ENCODE measurements at places on chromosomes 5 and 9. TPM values are rescaled to one million over a fixed set of nuclear protein-coding genes. Genes with fewer than 3 reads are reported as not detected.

AIF1L gene
- total RNA-seq: 57.2 TPM

SH3GL2 gene
- total RNA-seq: not detected

FOXD4L4 gene
- total RNA-seq: not detected

PRLR gene
- total RNA-seq: 2.4 TPM

SV2C gene
- not detected for total RNA-seq

INSYN2B gene
- total RNA-seq: 0.84 TPM

CAMK2A gene
- not detected for total RNA-seq

ADAM19 gene
- 9.4 TPM for total RNA-seq

FGF1 gene
- total RNA-seq: 9.9 TPM

ISL1 gene
- total RNA-seq: 0.29 TPM

SPATA31D4 gene
- not detected for total RNA-seq

ENTREP1 gene
- 3.9 TPM for total RNA-seq

ADGRD2 gene
- total RNA-seq: not detected

CDHR2 gene
- total RNA-seq: 0.45 TPM

SLC24A2 gene
- total RNA-seq: not detected

FKTN gene
- 13.5 TPM for total RNA-seq

TMEM252 gene
- total RNA-seq: not detected

DMRT3 gene
- total RNA-seq: 1.1 TPM

HTR4 gene
- total RNA-seq: 0.16 TPM

UNC5A gene
- 0.29 TPM for total RNA-seq

SLC25A2 gene
- total RNA-seq: 0.61 TPM

STK10 gene
- total RNA-seq: 82.2 TPM
